ENCODE measurements at places on chromosomes 1 and 21.

GRCh38 chr1:88922214-88922613 is 30.8 kb upstream of the GTF2B start:
- DNase-seq = no peak

GRCh38 chr21:36706951-36707762 is 8.2 kb downstream of the SIM2 start:
- no peak for DNase-seq

GRCh38 chr1:80639777-80640533 is 1160.8 kb upstream of the ADGRL2 start:
- DNase-seq = no peak

DNA sequence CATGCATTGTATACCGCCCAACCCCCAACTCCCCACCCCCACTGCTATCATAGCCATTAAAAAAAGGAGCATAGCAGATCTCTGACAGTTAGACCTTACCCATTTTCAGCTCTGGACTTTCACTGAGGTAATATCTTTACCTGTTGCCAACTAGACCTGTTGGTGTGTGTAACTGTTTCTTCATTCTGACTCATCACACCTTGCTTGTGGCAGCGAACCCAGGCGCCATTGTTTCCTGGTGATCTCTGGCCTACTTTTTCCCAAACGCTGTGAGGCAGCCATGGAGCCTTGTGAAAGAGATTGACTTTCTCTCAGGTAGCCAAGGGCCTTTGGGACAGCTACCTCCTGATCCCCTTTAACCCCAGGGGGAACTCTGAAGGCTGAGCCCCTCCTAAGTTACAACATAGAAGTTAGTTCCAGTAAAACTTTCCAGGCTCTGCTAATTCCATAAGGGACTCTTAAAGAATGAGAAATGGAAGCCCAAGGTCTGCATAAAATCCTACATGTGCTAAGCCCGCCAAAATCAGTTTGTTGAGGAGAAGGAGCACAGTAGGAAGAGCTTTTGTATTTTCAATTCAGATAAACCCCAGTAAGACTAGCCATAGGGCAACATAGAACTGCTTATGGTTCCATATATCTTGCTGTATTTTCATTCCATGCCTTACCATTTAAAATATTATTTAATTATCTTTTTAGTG is 196.1 kb upstream of the CAMK1G start:
- DNase-seq = no peak

DNA sequence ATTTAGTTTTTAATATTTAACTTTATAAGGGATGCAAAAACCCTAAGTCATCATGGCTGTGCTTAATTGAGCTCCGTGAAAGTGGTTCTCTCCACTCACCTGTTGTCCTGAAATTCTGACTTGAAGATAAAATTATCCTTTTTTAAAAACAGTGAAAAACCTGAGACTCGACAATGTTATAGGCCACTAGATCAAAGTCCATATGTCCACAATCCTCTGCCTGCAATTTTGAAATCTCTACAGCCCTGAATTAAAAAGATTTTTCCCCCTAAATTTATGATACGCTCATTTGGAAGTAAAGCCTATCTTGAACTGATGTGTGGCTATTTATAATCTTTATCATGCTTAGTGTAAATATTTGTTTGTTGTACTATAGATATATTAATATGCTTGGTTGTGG is 18.7 kb downstream of the OSBPL9 start:
- no peak for DNase-seq

GRCh38 chr1:8677782-8678181 is 139.7 kb downstream of the RERE start:
- DNase-seq = no peak

DNA sequence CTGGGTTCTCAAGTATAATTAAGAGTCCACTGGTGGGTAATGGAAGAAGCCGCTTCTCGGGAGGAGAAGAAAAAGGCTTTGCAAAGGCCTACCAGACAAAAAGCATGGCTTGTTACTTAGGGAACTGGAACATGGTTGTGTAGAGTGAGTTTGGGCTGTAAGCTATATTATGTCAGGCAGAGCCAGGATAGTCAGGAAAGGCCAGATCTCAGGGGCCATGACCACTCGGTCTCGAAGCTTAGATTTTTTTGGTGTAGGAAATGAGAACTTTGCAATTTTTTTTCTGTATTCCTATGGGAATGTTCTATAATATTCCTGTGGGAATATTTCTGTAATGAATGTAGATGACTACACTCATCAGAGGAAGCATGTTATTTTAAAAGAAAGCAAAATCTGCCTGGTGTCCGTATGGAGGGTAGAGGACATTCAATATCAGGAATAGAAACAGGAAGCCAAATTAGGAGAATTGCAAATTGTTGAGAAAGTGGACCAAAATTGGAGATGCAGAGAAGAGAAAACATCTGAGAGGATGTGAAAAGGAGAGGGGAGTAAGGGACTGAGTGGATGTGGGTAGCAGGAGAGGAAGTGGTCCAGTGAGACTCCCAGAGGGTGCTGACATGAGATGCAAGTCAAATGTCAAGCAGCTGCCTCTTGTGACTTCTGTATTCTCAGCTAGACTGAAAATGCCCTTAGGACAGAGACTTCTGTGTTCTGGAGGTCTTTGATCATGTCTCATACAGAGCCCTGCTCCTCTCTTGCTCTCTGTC is 45.2 kb upstream of the HAO2 start:
- no peak for DNase-seq

- DNase-seq = no peak
Observed at GRCh38 chr1:180577361-180577760, 18.6 kb downstream of the OVAAL start.

- no peak for DNase-seq
Observed at GRCh38 chr1:203126866-203127665, 460 bp upstream of the ADORA1 start.

GRCh38 chr1:167430134-167430848 is 88.0 kb downstream of the CD247 start:
- no peak for DNase-seq

DNA sequence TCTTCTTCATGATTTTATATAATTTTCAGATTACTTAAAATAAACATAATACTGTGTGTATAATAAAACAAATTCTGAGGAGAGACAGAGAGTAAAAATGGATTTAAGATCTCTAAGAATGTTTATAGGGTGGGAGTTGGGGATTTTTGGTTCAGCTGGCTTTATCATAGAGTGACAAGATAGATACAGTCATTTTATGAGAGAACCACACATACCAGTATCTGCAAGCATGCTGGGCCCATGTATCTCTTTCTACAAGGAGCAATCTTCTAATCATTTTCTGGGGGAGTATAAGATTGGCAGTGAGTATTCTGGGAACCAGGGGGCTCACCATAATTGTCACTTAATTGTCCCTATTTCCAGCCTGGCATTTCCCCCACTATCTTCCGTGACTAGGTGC is 64.3 kb upstream of the DUSP10 start:
- no peak for DNase-seq

DNA sequence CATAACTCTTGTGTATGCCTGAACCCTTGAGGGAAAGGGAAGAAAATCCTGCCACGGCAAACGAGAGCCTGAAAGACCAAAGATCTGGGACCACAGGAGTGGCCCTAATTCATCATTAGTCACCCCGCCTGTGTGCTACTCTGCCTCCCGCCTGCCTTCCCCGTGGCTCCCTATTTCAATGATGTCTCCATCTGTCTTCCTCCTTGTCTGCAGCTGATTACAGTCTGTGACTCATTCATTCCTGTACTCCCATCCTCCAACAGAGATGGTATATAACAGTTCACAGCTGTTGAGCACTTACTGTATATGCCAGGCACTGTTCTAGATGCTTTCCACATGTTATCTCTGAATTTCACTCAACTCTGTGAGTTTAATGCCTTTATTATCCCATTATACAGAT is 96.6 kb downstream of the SEC16B start:
- no peak for DNase-seq

GRCh38 chr1:95941121-95941798 is 707.2 kb downstream of the RWDD3 start:
- DNase-seq = no peak

- DNase-seq = no peak
Observed at GRCh38 chr1:244010191-244010590, 40.9 kb upstream of the ZBTB18 start.

DNA sequence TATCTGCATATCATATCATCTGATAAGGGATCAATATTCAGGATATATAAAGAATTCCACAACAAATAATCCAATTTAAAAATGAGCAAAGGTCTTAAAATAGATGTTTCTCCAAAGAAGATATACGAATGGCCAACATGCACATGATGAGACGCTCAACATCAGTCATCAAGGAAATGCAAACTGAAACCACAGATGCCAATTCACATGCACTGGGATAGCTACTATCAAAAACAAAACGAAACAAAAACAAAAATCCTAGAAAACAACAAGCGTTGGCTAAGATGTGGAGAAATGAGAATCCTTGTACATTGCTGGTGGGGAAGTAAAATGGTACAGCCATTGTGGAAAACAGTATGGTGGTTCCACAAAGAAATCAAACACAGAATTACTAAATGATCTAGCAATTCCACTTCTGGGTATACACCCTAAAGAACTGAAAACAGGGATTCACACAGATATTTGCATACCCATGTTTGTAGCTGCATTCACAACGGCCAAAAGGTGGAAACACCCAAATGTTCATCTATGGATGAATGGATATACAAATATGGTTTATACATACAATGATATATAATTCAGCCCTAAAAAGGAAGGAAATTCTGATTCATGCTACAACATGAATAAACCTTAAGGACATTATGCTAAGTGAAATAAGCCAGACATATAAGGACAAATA is 79.4 kb downstream of the PCSK9 start:
- no peak for DNase-seq

DNA sequence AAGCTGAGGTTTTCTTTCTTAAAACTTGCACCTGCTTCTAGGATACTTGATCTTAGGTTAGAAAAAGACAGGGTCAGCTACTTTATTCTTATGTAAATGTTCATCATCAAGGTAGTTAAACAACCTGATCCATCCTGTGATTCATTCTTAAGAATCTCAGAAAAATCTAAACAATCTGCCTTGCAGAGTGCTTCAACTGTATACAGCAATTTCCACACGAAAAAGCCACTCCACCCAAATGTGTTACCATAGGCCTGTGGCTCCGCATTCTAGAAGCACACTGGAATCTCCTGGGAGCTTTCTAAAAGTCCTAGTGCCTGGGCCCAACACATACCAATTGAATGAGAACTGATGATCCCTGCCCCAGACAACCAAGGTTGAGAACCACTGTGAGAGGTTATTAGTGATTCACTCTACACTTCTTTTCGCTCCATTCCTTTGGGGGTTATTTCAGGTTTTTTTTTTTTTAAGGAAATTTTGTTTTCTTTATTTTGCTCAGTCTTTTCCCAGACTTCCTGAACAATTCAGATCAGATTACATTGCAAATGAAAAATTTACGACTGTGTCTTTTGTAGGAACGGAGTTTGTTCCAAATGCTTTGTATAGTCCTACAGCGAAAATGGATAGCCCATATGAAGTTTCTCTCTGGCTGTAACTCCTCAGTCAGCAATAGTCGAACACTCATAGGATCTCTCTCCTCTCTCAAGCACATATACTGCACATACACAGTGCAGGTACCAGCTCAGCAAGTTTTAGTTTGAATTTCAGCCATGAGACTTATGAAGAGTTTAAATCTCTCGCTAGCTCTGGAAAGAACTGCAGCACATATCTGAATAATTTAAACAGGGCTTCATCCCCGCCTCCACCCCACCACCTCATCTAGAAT is 16.1 kb downstream of the SMYD2 start:
- no peak for DNase-seq

GRCh38 chr1:175204330-175204729 is 11.8 kb upstream of the KIAA0040 start:
- DNase-seq = no peak

GRCh38 chr1:117838911-117839310 is 90.5 kb downstream of the GDAP2 start:
- no peak for DNase-seq

DNA sequence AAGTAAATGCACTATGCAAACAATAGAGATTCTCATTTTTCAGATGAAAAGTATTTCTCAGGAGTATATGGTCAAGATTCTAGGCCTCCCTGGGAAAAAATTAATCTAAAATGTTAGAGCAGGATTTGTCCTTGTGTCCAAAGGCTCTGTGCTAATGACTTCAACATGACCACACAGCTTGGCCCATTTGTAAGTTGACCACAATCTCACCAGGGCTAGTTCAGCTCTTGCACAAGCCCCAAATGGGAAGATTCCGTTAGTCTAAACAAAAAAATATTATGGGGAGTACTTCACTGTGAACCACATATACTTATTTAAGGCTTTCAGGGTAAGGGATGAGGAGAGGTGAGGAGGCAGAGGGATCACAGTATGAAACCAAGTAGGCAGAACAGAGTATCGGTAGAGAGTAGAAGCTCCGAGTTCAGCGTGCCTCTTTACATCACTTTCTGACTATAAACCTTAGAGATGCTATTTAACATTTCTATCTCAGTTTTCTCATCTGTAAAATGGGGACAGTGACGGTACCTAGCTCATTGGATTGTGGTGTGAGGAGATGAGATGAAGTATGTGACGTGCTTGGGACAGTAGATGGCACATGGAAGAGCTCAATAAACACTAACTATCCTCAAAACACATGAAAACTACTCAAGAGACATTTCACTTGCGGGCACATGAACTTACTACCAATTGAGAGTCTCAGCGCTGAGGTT is 37.8 kb upstream of the CTTNBP2NL start:
- DNase-seq = no peak

GRCh38 chr1:32647308-32648134 is 2.8 kb downstream of the ZBTB8OS start:
- no peak for DNase-seq

GRCh38 chr1:62682531-62682930 is 5.7 kb downstream of the DOCK7 start:
- DNase-seq = no peak

DNA sequence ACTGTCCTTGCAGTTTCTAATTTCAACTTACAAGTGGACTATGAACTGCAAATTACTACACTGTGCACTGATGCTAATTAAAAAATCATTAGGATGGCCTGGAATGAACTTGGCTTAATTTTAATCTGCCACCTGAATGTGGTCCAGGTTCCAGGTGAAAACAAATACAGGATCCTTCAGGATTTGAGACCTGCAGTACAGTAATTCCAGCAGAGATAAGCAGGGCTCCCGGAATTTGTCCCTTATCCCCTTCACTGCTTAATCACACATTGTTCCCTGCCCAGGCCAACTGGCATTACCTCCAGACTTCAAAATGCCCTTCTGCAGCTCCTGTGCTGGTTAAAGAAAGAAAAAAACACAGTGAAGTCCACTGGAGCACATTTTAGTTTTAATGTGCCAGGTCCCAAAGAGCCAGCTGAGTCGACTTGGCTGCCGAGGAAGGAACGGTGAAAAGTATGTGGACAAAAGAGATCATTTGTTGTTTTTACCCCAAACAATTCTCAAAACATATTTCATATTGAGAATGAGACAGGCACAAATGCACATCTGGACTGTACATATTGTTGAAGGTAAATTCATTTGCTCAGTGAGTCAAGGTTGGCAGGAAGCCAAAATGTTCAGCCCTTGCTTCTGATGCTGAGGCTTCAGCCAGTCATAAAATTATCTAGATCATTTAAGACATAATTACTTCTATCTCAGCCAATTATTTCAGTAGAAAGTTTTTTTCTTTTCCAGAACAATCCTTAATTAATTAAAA is 28.3 kb downstream of the DEGS1 start:
- no peak for DNase-seq
